ENCODE measurements at places on chromosomes 13 and 19.

DNA sequence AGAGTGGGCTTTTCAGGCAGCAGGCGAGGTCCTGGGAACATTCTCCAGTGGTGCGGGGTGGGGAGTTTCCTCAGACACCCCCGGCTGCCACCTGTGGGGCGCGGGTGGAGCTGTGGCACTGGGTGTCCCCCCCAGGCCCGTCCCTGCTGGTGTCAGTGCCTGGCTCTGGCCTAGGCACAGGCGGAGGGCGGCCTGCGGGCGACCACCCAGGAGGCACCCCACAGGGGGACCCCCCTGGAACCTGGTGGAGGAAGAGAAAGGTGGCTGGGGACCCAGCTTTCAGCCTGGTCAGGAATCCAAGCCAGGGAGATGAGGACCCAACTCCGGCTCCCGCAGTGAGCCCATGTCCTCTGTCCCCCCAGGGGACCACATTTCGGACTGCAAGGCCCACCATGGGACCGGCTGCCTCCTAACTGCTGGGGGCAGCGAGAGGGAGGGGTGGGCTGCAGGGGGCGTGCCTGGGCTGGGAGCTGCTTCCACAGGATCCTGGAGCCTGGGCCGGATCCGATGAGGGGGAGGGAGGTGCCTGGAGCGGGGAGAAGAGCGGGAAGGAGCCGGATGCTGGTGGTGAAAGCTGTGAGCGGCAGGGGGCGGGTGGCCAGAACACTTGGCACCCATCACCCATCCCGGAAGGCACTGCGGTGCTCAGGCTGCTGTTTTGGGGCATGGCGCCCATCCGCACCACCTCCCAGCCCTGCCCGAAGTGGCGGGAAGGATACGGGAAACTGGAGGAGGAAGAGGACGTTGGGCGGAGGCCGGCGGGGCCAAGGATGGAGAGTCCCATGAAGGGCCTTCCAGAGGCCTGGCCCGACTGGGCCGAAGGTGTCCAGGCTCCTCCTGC, 5.5 kb upstream of the CTXN1 start:
- H3K4me1 ChIP-seq: peaks cover 13% of the 10 kb centered on the region
- no peak overlapping the region for H3K4me3 ChIP-seq
- H3K36me3 ChIP-seq: peaks cover 62% of the 10 kb centered on the region
- peak; percentile 43 for DNase-seq
- no peaks in the 10 kb centered on the region for H3K27me3 ChIP-seq

DNA sequence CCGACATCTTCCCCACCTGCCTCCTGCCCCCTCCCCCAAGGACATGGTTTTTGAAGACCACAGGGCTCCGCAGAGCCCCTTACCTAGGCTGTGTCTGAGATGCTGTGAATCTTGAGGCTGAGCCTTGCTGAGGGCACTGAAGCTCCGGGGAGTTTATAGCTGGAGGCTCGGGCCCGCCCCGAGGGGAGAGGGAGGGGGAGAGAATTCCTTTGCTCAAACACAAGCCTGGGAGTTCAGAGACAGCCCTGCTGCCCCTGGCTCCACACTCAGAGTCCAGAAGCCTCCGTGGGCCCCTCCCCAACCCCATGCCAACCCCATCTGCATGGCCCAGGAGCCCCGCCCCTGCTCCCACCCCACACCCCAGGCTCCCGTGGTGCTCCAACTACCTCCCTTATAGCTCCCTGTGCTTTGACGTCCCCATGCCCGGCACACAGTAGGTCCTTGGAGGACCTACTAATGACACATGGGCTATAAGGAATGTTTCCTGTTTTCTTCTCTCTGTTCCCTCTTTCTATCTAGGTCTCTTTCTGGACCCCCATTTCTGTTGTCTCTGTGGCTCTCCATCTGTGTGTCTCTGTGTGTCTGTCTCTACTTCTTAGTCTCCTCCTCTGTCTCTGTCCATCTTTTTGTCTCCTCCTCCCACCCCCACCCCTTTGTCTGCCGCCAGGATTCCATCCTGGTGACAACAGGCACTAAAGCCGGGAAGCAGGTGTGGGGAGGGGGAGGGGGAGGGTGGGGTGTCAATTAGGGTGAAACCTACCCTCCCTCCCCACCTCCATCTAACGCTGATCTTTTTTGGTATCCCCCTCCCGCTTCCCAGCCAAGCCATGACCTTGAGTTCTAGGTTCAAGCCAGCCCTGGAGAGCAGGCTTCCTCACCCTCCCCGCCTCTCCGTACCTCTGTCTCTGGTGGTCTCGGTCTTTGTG, at the start of gene TNNT1:
Gene TNNT1 (minus strand): TSS at position 129 of the 926 bp plus-strand sequence. CDS start 2,049 bp downstream, outside the sequence.
- no peak within 1 kb of the TSS for H3K27ac ChIP-seq
- H3K4me3 ChIP-seq: no peak within 1 kb of the TSS
- no peaks in the 10 kb centered on the region for H3K36me3 ChIP-seq
- peaks cover 47% of the 10 kb centered on the region for H3K27me3 ChIP-seq
- H3K4me1 ChIP-seq: peaks cover 9% of the 10 kb centered on the region

GRCh38 chr13:75960538-75960994, 324.4 kb downstream of the LMO7 start:
- H3K4me1 ChIP-seq: no peaks in the 10 kb centered on the region
- no peak overlapping the region for H3K4me3 ChIP-seq
- no peak overlapping the region for H3K27ac ChIP-seq
- H3K27me3 ChIP-seq: no peaks in the 10 kb centered on the region
- H3K36me3 ChIP-seq: no peaks in the 10 kb centered on the region

DNA sequence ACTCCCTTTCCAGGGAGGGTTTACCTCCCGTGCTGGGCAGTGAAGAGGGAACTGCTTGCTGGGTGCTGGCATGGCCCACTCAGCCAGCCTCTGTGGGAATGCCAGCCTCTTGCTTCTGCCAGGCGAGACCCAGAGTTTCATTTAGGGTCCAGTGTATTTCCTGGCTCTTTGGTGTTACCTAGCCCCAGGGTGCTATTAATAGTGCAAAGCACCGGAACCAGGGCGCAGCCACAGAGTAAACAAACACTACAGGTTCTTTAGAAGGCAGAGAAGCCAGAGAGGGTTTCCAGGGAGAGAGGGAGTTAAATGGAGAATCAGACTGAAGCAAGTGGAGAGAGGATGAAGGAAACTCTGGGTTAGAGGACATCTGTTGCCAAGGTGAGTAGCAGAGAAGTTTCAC, 74.9 kb upstream of the SPATA13 start:
- no peaks in the 10 kb centered on the region for H3K27me3 ChIP-seq
- peaks cover 24% of the 10 kb centered on the region for H3K4me1 ChIP-seq
- no peak for DNase-seq
- H3K27ac ChIP-seq: peak overlapping the region; percentile 32
- H3K36me3 ChIP-seq: no peaks in the 10 kb centered on the region
